ENCODE measurements at places on chromosomes 12 and 14.

DNA sequence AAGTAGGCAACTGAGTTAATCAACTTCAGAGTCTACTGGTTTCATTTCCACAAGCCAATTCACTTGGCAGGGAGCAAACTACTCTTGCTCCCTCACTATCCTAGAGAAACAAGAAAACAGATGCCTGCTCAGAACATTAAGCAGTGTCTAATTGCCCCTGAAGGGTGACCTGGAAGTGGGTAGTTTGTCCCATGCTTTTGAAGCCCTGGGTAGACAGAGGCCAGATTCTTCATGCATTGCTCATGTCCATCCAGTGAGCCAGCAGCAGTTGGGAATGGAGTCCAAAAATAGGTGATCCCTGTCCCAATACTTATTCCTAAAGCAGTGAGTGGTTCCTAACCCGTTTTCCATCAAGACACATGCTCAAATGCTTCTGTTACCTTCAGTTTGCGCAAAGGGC lies 48.8 kb downstream of the BICDL1 start:
- no peak for DNase-seq

DNA sequence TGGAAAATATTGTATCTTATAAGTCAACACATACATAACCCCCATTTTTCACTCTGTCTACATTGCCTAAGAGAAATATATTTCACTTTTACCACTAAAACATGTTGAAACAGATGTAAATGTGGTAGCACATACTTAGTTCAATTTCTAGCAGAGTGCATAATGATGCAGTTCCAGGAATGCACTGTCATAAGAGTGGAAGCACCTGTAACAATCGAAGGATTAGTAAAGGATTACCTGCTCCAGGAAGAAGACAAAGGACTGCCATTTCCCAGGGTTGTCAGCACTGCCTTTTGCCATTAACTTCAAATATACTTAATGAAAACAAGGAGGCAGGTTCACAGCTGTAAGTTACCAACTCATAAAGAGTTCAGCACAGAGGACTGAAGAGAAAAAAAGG lies 24.6 kb downstream of the DAD1 start:
- no peak for DNase-seq

- no peak for DNase-seq
These were observed 173.3 kb upstream of the RASSF8 start for GRCh38 chr12:25785134-25785533.

GRCh38 chr12:50082644-50083043 lies 2.5 kb upstream of the SMARCD1 start:
- DNase-seq = no peak

DNA sequence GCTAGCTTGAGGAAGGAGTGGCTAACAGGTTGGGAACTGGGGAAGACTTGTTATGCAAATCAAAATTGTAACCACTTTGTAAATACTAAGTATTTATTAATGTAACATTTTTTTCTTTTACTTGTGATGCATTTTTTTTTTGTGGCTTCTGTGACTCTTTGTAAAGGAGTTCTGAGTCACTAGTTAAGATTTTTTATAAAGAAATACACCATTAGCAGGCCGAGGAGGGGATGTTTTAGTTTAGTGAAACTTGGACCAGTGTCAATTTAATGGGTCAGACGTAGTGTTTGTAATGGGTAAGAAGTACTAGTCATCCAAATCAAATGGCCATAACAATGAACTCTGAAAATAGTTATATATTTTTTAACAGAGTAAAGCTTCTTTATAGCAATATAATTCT lies 43.1 kb downstream of the AKAP6 start:
- no peak for DNase-seq

Data from D341Med (cell line).